GM18507 (cell line): ENCODE measurements at places on chromosomes 2 and 18.

DNA sequence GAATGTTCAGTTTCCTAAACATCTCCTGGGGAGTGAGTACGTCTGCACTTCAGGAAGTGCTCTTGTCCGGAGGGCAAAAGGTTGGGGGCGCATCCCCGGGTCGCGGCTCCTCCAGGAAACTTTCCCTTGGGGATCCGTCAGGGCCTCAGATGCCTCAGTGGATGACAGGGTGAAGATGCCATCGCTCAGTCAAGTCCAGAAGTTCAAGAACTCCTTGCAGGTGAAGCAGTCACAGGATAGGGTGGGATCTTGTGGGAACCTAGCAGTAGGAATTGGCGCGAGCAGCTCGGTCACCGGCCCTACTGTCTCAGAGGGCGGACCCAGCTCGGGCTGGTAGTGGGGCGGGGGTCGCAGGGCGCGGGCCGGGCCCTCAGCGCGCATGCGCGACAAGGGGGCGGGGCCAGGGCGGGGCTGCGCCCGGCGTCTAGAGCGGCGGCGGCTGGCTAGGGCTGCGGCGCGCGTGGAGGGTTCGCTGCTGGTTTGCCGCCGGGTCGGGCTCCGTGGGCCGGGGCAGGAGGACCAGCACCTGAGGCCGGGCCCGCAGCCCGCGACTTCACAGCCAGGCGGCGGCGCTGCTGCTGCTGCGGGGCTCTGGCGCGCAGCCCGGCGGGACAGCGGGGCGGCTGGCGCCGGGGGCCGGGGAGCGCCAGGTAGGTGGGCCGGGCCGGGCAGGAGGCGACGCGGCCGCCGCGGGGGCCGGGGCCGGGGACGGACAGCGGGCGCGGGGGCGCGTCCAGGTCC lies at the start of gene INPP4A:
TSS of gene INPP4A (plus strand) at position 423 of the 741 bp plus-strand sequence. CDS start 75,191 bp downstream, outside the sequence.
- peak; percentile 75 for DNase-seq

DNA sequence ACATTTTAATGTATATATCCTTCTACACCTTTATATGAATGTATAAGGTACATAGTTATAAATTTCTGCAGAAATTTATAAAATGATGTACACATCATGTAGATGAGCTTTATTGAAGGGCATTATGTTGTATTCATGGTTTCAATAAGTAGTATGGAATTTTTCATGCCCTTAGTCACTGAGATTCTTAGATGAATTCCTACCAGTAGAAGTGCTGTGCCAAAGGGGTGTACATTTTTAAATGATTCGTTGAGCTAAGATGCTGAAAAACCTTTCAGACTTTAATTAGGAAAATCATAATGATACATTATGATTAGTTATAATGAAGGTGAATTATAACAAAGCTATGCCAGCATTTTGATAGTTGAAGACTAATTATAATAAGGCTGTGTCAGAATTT lies 115.2 kb downstream of the ZNF236 start:
- DNase-seq, result no peak

DNA sequence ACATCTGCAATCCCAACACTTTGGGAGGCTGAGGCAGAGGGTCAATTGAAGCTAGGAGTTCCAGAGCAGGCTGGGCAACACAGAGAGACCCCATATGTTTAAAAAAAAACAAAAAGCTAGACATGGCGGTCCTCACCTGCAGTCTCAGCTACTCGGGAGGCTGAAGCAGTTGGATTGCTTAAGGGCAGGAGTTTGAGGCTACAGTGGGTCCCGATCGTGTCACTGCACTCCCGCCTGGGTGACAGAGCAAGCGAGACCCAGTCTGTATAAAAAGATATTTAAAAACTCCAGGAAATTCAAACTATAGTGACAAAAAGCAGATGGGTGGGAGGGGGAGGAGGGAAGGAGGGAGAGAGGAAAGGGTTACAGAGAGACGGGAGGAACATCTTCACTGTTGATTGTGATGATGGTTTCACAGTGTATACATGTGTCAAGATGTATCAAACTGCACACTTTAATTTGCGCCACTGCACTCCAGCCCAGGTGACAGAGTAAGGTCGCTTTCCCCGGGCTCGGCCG lies 942 bp upstream of the ZNF236 start:
- DNase-seq, result no peak

DNA sequence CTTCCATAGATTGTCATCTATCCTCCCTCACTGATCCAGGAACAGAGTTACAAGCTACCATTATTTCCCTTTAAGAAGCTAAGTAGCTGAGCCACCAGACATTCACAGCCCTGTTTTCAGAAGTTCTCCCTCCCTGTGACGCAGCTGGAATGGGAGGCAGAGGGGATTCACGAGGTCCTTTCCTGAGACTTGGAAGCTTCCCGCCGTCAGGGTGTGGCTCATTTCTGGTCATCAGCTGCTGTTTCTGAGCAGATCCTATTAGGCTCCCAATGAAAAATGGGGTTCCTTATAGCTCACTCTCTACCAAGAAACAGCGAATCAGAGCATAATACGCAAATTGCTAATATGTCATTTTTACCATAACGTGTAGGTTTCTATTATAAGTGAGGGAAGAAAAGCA lies 559.3 kb upstream of the ID2 start:
- no peak for DNase-seq

- peak; percentile 72 for DNase-seq
Observed at GRCh38 chr2:11583840-11584524, 50.1 kb downstream of the GREB1 start.

- DNase-seq, result no peak
Observed at GRCh38 chr2:20224716-20225293, at the start of gene SDC1. Gene SDC1, minus strand, starts transcription at chr2:20225130. Its CDS starts 263 bp downstream, at chr2:20224867.

DNA sequence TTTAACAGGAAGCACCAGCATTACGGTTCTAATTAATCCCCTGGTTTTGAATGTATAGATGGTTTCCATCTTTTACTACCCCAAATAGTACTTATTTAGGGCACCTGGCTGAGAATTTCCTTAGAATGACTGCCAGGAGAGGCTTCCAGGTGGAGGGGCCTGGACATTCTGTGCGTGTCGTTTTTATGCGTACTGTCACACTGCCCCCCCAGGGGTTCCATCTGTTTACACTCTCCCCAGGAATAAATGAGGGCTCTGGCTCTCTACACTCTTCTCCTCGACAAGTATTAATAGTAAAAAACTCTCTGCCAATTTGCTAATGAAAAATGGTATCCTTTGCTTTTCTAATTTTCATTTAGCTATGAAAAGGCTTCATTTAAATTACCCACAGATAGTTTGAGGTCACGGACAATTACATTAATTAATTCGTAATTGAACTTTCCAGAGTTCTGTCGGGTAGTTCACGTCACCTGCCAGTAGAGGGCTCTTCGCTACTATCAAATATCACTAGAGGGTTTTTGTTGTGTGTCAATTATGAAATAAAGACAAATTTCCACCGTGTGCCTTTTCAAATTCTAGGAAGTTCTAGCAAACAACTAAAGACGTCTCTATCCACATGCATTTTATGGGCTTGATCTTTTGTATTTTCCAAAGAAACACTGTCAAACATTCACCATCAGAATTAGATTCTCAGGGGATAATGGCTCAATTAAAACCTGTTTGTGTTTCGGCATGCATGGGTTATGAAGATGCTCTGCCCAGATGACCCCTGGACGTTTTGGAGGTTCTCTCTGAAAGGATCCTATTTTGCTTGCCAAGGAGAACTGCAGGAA lies 88.8 kb upstream of the ASB18 start:
- DNase-seq, result no peak

DNA sequence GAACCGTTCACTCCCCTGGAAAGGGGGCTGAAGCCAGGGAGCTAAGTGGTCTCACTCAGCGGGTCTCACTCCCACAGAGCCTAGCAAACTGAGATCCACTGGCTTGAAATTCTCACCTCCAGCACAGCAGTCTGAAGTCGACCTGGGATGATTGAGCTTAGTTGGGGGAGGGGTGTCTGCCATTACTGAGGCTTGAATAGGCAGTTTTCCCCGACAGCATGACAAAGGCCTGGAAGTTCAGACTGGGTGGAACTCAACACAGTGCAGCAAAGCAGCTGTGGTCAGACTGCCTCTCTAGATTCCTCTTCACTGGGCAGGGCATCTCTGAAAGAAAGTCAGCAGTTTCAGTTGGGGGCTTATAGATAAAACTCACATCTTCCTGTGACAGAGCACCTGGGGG lies 292.5 kb downstream of the NUP35 start:
- no peak for DNase-seq

GRCh38 chr18:13216092-13216582 lies 2.4 kb upstream of the LDLRAD4 start:
- peak; percentile 22 for DNase-seq

GRCh38 chr2:47205576-47206141 lies 50.6 kb upstream of the STPG4 start:
- no peak for DNase-seq

GRCh38 chr2:198326431-198326830 lies 522.0 kb downstream of the PLCL1 start:
- DNase-seq, result no peak

DNA sequence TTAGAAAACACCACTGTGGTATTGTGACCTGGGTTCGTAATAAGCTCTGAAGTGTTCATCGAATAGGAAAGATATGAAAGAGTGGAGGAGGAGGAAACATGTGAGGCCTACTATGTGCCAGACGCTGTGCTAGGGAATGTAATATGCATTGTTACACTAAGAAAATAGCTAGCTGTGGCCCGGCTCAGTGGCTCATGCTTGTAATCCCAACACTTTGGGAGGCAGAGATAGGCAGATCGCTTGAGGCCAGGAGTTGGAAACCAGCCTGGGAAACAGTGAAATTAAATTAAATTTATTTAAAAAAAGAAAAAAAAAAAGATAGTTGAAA lies 49.2 kb upstream of the ZNF397 start:
- DNase-seq, result no peak

DNA sequence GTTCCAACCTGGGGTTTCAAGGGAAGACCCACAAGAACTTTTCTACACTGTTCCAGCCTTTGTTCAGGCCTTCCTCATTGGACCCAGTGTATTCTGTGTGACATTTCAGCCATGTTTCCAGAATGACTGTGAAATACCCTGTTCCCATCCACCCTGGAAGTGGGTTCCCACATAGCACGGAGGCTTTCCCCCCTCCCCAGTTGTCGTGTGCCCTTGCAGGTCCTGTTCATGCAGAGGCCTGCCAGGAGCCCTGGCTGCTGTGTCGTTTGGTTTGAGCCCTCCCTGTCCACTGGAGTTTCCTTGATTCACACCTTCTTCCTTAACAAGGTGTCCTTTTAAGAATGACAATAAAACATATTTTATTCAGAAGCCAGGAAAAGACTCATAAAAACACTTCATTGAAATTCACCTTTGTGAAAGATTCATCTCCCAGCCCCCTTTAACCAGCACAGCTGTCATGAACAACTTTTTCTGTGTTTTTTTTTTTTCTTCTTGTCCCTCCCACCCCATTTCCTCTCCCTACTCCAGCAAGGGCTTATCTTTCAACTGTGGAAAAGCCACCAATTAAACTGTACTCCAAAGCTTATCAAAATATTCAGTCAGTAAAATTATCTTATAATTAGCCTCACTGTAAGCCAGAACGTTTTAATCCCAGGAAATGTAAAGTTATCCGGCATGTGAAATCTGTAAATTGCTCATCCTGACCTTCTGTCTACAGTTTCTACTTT lies 106.4 kb downstream of the ACOXL start:
- DNase-seq, result no peak

DNA sequence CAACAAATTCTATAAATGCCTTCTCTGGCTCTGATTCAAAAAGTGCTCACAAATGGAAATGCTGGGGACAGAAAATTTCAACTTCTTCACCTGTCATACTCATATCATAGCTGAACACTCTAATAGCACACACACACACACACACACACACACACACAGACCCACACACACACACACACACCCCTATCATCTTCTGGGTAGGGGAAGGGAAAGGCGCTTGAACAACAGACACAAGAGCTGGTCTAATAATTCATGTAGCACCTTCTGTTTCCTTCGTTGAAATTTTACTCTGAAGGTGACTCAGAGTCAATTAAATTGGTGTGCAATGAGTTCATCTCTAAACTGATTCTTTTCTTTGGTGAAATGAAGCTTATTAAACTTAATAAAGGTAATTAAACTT lies 32.9 kb downstream of the CD28 start:
- no peak for DNase-seq

- no peak for DNase-seq
Observed at GRCh38 chr18:11175266-11175979, 26.1 kb upstream of the PIEZO2 start.

DNA sequence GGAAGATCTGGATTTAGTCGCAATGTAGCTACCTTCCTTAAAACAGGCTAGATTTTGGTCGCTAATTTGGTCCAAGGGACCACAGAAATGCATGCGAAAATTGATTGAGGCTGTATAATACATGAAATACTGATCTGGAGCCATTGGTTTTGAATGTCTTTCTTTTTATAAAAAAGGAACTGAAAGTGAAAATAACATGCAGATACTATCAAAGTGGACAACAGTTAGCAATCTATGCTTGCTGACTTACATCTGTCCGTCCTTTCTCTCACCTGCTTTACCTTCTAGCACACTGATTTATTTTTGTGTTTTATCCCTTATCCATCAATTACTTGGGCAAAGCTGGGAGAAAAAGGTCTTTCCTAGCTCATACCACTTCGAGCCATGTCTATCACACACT lies 1459.8 kb upstream of the ACVR2A start:
- no peak for DNase-seq

- no peak for DNase-seq
Observed at GRCh38 chr2:191626497-191627151, 51.3 kb upstream of the NABP1 start.

GRCh38 chr2:10272464-10272863 lies 30.2 kb upstream of the HPCAL1 start:
- DNase-seq, result no peak

- DNase-seq, result no peak
Observed at GRCh38 chr2:7681881-7682461, 764.8 kb downstream of the RNF144A start.

GRCh38 chr2:205511221-205511620 lies 171.1 kb upstream of the NRP2 start:
- no peak for DNase-seq

GRCh38 chr18:32909798-32910561 lies 137.2 kb upstream of the KLHL14 start:
- no peak for DNase-seq
